Stimulated activated CD8-positive, alpha-beta memory T cell treated with anti-CD3 and anti-CD28 coated beads, Interleukin-4, amount 100 ng/mL, for 4 hours (primary cell): ENCODE measurements at places on chromosomes 11 and 22.

- no peak for DNase-seq
Measured at GRCh38 chr11:127270851-127271250, 270.3 kb upstream of the KIRREL3 start.

DNA sequence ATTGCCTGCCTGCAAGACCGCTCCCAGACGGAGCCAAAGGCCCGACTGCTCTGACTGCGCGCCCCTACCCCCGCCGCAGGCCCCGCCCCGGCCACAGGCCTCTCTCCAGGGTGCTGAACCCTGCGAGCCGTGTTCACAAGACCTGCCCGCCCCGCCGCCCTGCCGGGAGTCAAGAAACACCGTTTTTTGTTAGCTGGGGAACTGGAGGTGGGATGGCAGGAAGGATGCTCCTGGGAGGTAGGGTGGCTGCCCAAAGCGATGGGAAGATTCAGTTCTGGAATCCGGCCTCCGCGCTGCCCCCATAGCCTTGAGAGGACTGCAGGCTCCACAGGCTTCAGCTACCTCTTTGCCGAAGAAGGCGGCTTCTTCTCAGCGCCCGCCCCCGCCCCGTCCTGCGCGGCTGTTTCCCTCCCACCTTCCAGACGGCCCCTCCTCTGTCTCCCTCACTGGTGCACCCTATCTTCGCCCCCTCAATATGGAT lies 2.7 kb upstream of the PDE2A start:
- no peak for DNase-seq

- DNase-seq = no peak
Measured at GRCh38 chr11:95067841-95068219, 1.1 kb downstream of the SRSF8 start.

DNA sequence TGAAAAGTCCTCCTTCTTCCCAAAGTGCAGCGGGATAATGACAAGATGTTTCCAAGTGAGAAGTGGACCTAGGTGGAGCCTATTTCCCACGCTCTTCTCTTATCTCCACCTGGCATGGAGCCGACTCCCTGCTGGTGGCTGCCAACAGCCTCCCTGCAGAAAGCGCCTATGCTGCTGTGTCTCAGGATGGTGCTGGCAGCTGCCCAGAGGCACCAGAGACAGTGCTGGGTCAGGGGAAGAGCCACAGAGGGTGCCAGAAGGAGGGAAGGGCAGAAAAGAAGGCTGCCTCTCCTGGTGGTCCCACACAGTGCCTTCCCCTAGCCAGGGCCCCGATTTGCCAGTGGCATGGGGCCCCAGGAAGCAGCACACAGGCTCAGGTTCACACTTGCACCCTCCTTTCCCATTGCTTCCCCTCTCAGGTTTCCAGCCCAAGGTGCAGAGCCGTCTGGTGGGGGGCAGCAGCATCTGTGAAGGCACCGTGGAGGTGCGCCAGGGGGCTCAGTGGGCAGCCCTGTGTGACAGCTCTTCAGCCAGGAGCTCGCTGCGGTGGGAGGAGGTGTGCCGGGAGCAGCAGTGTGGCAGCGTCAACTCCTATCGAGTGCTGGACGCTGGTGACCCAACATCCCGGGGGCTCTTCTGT lies 19.0 kb downstream of the CD5 start:
- DNase-seq = no peak

GRCh38 chr22:26494506-26494905 lies 10.8 kb downstream of the SRRD start:
- DNase-seq = no peak

DNA sequence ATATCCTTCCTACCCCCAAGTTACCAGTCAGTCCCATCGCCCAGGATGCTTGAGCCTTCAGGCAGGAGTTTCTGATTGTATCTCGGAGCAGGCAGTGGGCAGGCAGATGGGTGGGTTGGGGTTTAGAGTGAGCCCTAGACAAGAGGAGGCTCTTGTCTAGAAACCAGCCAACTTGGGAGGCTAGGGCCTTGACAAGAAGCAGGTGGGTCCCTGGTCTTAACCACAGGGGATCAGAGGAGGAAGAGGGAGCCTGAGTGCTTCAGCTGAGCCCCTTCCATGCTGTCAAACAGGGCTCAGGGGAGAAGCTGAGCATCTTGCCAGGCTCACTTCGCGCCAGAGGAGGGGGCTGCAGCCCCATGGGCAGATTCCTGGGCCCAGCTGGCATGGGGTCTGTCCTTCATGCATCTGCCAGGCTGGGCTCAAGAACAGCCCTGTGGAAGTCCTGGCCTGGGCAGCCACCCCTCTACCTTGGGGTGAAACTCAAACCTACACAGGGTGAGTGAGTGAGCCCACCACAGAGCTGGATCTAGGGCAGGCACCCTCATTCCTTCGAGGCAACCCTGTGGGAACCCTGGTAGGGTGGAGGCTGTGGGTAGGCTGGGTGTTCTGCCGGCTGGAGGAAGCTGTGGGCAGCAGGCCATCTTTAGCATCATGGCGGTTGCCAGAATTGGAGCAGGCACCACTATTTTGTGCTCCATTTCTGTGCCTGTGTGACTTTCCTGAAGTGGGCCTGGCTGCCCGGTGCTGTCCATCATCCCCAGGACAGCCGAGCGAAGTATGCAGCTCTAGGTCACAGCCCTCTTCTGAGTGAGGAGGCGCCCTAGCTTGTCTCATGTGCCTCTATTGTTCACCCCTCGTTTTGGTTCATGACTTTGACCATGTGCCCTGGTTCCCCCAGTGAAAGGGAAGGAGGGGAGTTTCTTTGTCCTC lies 108.1 kb downstream of the MORC2 start:
- DNase-seq = no peak

- no peak for DNase-seq
Measured at GRCh38 chr11:19279451-19279850, 38.7 kb upstream of the E2F8 start.

GRCh38 chr11:8253566-8253965 lies 10.1 kb downstream of the LMO1 start:
- no peak for DNase-seq

- DNase-seq = no peak
Measured at GRCh38 chr22:48015701-48016100, 1253.3 kb downstream of the TBC1D22A start.

GRCh38 chr11:130638033-130638432 lies 189.6 kb downstream of the ADAMTS15 start:
- DNase-seq = no peak

GRCh38 chr22:43789452-43789851 lies 22.7 kb downstream of the EFCAB6 start:
- DNase-seq = no peak

- no peak for DNase-seq
Measured at GRCh38 chr22:46994265-46994664, 231.8 kb downstream of the TBC1D22A start.

GRCh38 chr22:28594797-28595462 lies 84.7 kb downstream of the TTC28 start:
- no peak for DNase-seq

DNA sequence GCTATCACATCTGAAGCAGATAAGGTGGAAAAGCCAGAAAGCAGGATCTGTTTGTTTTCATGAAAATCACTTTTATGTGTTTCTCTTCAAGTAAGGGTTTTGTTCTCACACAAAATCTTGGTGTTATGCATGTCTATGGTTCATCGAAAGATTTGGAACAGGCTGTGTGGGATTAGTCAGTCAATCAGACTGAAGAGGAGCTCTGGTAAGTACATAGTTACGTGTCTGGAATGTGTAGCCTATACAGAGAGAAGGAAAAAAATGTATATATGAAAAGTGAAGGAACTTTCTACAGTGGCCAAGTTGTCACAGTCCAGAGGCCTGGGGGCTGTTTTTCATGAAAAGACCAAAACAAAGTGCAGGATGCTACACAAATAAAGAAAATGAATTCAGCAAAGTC lies 156.7 kb downstream of the CNTN5 start:
- DNase-seq = no peak

- no peak for DNase-seq
Measured at GRCh38 chr22:26964642-26965041, 307.3 kb downstream of the MIAT start.

DNA sequence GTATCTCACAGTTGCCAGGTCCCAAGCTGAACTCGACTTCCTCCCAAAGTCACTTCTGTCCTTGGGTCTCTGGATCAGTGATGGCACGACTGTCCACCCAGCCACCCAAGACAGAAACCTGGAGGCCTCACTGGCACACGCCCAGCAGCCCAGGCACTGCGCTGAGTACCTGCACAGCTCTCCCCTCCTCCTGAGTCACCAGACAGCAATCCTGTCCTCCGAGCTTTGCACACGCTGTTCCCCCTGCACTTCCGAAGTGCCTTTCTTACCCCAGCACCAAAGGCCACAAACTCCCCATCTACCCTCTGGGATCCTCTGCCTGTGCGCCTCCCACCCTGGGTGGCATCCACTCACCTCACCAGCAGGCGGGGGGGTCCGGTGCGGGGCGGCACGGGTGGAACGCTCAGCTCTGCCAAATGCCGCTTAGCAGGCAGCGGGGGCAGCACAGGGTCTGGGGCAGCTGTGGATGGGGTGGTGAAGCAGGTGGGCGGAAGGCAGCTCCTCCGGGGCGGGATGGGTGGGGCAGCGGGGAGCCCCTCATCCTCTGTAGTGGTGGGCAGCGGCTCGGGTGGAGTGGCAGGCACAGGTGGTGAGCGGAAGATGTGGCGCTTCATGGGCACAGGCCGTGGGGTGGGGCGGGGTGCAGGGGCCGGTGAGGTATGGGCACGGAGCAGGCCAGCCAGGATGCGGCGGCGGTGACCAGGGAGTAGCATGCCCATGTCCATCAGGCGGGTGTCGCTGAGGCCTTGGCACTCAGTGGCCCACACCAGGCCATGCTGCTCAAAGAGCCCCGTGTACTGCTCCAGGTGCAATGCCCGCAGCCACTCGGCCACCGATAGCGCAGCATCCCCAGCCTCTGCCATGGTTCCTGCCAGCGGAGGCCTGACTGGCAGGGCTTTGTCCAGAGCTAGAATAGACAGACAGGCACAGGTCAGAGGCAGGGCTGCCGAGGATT lies 25.7 kb downstream of the ARAP1 start:
- no peak for DNase-seq

DNA sequence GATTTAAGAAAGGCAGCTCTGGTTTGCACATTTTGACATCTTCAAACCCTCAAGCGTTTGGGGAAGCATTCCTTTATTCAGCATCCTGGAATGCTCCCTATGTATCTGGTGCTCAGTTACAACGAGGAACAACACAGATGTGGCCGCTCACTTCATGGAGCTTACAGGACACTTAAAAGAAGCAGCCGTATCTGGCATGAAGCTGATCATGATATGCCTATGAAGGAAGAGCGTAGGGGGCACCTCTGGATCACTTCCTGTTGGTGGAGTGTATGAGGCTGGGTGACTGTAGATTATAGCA lies 72.3 kb upstream of the TP53I11 start:
- no peak for DNase-seq

DNA sequence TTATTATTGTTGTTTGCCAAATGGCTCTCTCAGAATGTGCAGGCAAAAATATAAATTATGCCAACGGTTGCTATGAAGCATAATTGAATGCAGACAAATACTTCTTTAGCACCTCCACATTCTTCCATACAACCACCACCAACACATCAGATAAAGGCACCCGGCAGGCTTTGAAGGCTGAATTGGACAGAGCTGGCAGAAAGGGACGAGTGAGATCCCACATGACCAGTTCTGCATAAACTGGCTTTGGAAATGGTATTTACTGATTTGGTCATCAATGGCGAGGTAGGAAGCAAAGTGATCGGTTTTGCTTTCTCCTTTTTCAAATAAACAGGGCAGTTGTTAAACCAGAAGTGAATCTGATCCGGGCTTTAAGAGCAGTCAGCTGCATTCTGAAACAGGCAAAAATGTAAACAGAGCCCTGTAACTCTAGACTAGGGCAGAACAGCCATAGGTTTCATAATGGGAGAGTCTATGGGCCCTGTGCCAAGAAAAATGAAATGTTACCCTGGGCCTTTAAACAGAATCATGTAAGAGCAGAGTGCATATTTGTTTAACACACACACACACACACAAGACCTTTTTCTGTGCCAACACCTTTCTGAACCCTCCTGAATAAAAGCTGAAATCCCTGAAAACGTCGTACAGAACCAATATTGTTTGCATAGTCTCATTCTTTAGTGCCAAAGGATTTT lies 97.7 kb downstream of the MPPED2 start:
- DNase-seq = no peak

GRCh38 chr11:31968461-31969358 lies 122.2 kb upstream of the RCN1 start:
- no peak for DNase-seq

DNA sequence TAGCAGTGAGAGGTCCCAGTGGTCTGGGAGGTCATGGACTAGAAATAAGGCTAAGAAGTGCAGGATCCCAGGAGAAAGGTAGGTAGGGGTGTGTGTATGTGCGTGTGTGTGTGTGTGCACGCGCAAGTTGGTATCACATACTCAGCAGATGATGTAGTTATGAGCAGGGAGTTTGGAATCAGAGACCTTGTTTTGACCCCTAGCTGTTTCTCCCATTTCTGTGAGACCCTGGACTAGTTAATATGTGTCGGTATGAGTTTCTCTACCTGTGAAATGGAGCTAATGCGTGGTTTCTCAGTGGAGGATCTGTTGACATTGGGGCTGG lies 1.3 kb downstream of the SERPING1 start:
- DNase-seq = no peak

- no peak for DNase-seq
Measured at GRCh38 chr22:26986884-26987283, 329.5 kb downstream of the MIAT start.

DNA sequence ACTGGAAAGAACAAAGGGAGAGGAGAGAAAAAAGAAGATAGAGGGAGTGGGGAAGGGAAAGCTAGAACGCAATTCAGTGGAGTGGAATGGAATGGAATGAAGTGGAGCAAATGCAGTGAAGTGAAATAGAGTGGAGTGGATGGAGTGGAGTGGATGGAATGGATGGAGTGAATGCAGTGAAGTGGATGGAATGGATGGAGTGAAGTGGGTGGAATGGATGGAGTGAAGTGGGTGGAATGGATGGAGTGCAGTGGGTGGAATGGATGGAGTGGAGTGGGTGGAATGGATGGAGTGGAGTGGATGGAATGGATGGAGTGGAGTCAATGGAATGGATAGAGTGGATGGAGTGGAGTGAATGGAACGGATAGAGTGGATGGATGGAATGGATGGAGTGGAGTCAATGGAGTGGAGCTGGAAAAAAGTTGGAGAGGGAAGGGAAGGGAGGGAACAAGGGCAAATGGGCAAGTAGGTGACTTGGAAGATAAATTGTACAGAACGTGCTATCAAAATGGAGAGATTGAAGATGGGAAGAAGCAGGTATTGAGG lies 13.9 kb downstream of the IFITM10 start:
- DNase-seq = no peak

DNA sequence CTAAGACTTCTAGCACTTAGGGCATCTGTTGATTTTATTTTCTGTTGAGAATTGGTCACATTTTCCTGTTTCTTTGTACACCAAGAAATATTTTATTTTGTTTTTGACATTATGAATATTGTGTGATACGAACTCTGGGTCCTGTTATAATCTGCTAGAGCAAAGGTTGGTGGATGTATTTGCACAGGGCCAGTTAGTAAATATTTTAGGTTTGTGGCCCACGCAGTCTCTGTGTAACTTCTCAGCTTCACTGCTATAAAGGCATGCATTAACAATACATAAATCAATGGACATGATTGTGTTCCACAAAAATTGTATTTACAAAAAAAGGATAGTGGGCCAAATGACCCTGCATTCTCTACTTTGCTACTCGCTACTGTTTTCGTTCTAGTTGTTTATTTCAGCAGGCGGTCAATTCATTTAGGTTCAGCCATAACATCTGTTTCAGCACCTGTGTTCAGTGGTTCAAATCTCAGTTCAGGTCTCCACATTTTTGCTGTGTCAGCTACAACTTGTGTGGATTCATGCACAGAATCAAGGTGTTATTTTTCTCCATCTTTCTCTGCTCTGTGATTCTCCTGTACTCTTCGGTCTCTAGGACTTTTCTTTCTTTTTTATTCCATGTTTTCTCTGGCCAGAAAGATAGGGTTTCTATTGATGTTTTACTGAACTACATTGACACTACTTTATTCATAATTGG lies 786.2 kb downstream of the ETS1 start:
- no peak for DNase-seq
